Naive thymus-derived CD8-positive, alpha-beta T cell (primary cell): ENCODE measurements at places on chromosomes 2 and 18. TPM values are rescaled to one million over a fixed set of nuclear protein-coding genes. Genes with fewer than 3 reads are reported as not detected.

Gene RPRM
- polyA plus RNA-seq: not detected

DNA sequence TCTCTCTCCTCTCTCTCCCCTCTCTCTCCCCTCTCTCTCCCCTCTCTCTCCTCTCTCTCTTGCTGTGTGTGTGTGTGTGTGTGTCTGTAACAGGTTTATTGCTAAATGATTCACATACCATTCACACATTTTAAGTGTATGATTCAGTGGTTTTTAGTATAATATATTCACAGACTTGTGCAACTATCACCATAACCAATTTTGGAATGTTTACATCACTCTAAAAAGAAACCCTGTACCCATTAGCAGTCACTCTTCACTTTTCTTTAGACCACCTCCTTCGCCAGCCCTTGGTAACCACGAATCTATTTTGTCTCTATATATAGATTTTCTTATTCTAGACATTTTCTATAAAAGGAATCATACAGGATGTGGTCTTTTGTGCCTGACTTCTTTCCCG lies 11.4 kb downstream of the THNSL2 start:
- no peak for DNase-seq

- no peak for DNase-seq
Observed at GRCh38 chr2:158129037-158129436, 27.4 kb downstream of the UPP2 start.

- DNase-seq: no peak
Observed at GRCh38 chr2:150167711-150168110, 319.8 kb downstream of the RND3 start.

Gene RNMT
- polyA plus RNA-seq: 71.5 TPM

Gene RNF125
- polyA plus RNA-seq: 49.1 TPM

Gene HAAO
- 0.47 TPM for polyA plus RNA-seq

GRCh38 chr2:230692760-230693159 lies 19.9 kb upstream of the CAB39 start:
- DNase-seq: no peak

Gene DSG2
- not detected for polyA plus RNA-seq
